ENCODE measurements at places on chromosomes 5 and 9.

GRCh38 chr9:129597355-129598088 is 23.4 kb downstream of the C9orf50 start:
- ATAC-seq, result peak; percentile 81

DNA sequence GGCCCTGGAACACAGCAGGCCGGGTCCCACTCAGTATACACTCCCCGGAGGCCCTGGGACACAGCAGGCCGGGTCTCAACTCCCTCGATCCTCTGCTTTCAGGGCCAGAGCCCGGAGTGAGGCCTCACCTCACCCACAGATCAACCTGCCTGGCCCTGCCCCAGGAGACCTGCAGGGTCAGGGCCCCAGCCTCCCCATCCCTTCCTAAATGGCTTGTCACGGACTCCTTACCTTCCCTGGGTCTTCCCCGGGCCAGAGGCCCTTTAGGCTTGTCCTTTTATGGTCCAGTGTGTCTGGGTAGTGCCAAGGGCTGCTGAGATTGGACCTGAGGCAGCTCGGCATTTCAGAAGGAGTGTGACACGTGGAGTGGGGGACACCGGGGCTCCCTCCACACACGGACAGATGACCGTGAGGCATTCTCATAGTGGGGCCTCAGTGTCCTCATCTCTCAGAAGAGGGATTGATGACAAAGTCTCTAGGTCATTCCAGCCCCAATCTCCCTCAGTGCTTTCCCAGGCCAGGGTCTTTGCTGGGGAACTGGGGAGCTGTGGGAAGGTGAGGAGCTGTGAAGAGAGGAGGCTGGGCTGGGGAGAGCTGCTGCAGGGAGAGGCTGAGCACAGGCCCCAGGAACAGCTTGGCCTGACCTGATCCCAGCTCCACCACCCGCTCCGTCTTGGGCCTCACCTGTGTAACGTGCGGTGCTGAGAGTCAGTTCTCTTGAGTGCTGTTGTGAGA is 18.0 kb upstream of the PLEKHG4B start:
- no peak for ATAC-seq

- ATAC-seq, result no peak
Measured at GRCh38 chr9:89902450-89903140, 297.8 kb downstream of the GADD45G start.

GRCh38 chr9:108323615-108324014 is 532.2 kb downstream of the ACTL7B start:
- no peak for ATAC-seq

GRCh38 chr5:81246697-81247096 is 13.6 kb downstream of the CKMT2 start:
- ATAC-seq, result no peak

- peak; percentile 56 for ATAC-seq
Measured at GRCh38 chr9:89137542-89138462, 40.8 kb downstream of the SHC3 start.

DNA sequence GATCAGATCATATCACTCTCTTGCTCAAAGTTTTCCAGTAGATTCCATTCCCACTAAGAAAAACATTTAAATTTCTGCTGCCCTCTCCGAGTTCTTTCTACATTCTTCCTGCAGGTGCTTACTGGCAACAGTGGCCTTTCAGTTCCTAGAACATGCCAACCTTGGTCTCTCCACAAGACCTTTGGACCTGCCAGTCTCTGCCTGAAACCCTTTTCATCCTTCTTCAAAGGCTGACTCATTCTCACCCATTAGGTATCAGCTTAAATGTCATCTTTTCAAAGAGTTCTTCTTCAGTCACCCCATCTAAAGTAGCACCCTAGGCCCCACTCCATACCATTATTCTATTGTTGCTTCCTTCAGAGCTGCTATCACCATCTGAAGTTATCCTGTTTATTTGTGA is 21.8 kb downstream of the PPIC start:
- ATAC-seq, result no peak

DNA sequence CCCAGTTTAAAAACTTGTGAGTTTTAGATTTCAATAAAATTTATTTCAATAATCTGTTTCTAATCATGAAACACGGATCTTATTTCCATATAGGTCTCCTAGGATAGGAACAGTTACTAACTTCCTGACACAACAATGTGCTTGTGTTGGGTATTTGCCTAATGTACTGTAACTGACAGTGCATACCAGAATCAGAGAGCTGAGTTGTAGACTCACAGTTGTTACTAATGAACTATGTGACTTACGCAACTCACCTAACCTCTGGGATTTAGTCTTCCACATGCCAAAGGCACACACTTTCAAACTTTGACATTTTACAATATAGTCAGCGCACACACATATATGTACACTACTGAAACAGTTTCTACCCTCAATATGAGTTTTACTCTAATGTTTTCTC is 77.7 kb downstream of the HOMER1 start:
- no peak for ATAC-seq

Measured in activated T-helper 17 cell treated with anti-CD3 and anti-CD28 coated beads, Interleukin-2, amount 50 U/mL, for 72 hours (primary cell).